ENCODE measurements at places on chromosomes 2 and 18.

GRCh38 chr2:240956171-240956934 is 42.1 kb upstream of the SNED1 start:
- no peak for DNase-seq

- DNase-seq = no peak
Observed at GRCh38 chr2:19021721-19022120, 336.7 kb downstream of the OSR1 start.

DNA sequence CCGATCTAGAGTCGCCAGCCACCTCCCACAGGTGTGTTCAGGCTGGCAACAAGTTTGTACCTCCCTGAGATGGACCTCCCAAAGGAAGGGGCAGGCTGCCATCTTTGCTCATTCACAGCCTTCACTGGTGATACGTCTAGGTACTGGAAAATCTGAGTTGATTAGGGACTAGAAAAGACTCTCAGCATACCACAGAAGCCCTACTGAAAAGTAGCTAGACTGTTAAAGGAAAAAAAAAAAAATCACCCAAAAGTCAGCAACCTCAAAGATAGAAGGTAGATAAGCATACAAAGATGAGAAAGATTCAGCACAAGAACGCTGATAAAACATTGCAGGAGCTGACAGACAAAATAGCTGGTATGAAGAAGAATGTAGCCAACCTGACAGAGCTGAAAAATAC is 128.6 kb upstream of the WDR75 start:
- no peak for DNase-seq

DNA sequence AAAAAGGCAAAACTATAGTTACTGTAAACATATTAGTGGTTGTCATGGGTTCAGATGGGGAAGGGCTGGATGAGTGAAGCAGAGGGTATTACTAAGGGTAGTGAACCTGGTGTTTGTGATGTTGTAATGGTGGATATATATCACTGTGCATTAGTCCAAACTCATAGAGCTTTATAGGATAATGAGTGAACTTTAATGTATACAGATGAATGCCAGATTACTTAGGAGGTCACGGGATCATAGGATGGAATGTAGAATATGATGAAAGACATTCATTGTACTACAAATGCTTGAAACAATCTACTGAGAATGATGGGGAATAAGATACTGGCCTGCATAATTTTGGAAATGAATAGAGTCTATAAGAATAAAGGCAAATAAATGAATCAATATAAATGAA is 226.7 kb upstream of the ZNF804A start:
- no peak for DNase-seq

DNA sequence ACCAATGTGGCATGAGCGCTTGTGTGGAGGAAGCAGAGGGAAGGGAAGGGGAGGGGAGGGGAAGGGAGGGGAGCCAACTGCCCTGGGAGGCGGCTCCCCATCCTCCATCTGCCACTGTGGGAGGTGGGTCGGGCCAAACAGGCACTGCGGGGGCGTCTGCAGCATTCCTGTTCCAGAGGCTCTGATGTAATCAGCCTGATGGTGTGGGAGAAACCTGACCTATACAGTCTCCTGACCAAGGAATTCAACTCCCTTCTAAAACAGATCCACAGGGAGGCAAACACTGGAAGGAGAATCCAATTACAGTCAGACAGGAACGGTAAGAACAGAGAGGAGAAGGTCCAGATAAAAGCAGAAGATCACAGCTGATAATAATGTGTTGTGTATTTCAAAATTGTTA is 88.8 kb downstream of the CD8B2 start:
- DNase-seq = no peak

DNA sequence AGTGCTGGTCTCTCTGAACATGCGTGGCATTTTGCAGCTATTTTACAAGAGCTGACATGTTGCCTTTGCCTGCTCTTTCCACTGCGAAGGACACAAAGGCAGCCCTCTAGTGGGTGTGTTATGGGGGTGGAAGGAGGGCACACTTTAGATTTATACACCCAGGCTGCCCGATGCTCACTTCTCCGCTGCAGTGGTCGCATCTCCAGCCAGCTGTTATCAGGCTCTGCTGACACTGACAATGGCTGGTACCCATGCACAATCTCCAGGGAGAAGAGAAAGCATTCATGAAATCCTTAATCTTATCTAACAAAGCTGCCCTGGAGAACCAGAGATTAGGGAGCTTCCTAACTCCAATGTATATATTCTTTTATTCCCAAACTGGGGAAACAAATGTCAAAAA is 113.5 kb downstream of the EPHA4 start:
- no peak for DNase-seq

DNA sequence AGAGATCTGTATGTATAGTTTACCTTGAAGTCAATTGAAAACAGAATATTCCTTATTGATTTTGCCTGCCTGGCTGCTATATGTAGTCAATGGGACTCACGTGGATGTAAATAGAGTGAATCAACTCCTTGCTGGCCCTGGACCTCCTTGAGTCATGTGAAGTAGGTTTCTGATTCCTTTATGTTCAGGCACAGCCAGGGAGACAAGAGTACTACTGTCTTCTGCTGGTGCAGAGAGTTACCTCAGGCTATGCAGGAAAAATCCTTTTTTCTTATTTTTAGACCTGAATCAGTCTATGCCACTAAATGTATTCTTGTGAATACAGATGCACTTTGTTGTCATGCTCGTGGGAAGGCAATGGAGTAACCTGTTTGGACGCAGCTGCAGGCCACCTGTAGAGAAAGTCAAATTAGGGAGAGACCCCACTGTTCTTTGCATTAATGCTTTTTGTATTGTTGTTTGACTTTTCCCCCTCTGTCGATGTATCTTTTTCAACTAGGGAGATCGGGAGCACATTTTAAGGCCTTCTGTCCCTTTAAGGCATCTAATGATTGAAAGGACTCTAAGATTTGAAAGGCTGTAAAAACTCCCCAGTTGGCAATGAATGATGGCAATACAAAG is 473.9 kb downstream of the ARHGAP15 start:
- no peak for DNase-seq

GRCh38 chr2:228140934-228141528 is 40.5 kb downstream of the SPHKAP start:
- DNase-seq = no peak

DNA sequence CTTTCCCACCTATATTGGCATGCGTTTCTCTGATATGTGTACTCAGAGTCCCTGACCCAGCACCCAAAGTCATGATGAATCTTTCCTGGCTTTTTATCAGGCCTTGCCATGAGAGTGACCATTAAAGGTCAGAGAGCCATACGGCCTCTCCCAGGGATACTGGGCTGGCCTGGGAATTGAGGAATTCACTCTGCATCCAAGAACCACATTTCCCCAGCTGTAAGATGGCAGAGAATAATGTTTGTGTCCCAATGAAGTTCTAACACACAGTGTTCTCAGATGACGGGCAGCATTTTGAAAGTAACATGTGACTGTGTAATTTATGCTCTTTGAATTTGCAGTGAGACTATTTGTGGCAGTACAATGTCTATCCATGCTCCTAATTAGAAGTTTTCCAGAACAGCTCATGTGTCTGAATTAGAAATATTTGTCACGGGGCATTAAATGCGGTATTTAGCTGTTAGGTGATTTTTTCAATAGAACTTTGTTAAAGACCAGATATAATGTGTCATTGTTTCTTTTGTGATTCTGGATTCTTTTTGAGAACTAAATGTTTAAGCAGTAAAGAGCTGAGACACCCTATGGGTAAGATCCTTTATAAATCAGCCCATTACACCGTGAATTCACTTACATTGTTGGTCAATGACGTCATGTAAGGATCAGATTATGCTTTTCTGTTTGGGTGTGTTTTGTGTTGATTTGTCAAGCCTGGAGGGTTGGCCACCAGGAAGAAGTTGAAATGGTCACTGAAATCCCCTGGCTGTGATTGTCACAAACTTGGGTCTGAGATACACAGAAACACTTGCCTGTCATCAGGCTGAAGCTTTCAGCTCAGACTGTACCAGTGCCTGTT is 7.3 kb upstream of the SLC3A1 start:
- DNase-seq = no peak

DNA sequence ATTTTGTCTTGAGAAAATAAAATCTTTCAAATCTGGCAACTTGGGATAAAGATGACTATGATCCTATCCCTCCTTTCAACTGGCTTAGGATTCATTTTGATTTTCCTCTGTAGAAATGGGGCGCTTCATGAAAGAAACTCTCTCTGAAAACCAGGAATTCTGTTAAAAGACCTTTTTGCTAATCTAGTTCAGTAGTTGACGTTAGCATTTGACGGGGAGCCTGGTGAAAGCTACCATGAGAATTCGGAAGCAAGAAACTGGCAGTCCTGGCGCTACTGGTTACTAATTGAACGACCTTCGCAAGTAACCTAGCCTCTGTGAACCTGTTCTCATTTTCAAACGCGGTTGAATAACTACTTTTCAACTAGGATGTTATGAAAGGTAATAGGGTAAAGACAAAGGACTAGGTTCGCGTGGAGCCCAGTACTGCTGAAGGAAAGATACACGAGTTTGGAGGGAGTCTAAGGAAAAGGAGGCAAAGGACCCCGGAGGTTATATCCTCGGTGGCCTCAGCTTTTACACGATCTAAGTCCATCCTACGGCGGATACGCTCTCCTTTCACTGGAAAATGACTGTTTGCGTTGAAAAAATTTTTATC is 604 bp upstream of the STK11IP start:
- no peak for DNase-seq

GRCh38 chr2:202148515-202149154 is 75.6 kb downstream of the KIAA2012 start:
- DNase-seq = no peak

DNA sequence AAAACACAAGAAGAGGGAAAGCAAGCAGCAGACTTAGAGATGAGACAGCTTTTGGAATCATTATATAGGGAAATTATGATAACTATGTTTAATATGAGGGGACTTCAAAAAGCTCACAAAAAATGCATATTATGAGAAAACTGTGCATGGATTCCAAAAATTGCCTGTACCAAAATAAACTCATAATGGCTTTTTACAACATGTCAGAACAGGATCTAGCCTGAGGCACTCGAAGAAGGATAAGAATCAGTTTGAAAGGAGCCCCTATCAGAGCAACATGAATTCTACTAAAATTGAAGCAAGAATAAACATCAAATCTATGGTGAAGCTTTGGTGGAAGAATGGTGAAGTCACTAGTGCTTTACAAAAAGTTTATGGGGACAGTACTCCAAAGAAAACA is 187.4 kb downstream of the RDH14 start:
- DNase-seq = no peak

- no peak for DNase-seq
Observed at GRCh38 chr18:10139783-10140410, 226.1 kb downstream of the VAPA start.

GRCh38 chr2:198321522-198322088 is 517.2 kb downstream of the PLCL1 start:
- DNase-seq = no peak

DNA sequence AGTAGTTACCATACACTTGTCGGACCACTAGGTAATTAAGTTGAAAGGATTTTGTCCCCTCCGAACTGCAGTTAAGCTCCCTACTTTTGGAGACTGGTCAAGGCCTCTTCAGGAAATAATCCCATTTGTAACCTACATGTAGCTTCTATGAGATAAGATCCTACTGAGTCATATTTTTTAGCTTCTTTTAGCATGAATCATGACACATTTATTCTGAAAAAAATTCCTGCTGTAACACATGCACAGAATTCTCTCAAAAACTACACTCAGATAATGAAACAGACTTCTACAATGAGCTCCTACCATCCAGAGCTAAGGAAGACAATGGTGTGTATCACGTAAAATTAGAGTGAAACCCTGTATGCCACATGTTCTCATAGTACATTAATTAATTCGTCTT is 100.7 kb upstream of the CCDC195 start:
- DNase-seq = no peak

DNA sequence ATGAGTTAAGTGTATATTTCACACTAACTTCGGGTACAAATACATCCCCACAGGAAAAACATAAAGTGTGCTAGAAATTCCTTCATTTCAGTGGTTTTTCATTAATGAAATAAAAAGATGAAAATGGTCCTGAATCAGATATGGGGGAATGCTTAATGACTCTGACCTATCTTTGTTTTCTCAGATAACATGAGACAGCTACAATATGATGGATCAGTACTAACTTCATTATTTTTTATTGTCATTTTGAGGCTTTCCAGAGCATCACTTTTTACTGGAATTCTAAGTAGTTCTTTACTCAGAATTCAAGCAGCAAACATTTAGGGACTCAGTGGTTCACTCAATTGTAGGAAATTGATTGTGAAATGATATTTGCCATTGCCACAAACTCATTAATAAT is 2.8 kb downstream of the SYT4 start:
- DNase-seq = no peak

- DNase-seq = no peak
Observed at GRCh38 chr2:20469595-20469994, 22.7 kb downstream of the RHOB start.

DNA sequence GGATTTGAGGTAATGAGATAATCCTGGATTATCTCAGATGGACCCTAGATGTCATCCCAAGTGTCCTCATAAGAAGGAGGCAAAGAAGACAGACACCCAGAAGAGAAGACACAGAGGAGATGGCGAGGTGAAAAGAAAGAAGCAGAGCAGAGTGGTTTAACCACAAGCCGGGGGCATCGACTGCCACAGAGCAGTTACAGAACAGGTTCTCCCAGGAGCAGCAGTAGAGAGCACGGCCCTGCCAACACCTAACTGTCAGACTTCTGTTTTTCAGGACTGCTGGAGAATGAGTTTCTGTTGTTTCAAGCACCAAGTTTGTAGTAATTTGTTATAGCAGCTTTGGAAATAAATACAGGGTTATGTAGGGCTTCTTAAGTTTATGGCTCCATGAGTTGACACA is 437.0 kb downstream of the THSD7B start:
- DNase-seq = no peak

DNA sequence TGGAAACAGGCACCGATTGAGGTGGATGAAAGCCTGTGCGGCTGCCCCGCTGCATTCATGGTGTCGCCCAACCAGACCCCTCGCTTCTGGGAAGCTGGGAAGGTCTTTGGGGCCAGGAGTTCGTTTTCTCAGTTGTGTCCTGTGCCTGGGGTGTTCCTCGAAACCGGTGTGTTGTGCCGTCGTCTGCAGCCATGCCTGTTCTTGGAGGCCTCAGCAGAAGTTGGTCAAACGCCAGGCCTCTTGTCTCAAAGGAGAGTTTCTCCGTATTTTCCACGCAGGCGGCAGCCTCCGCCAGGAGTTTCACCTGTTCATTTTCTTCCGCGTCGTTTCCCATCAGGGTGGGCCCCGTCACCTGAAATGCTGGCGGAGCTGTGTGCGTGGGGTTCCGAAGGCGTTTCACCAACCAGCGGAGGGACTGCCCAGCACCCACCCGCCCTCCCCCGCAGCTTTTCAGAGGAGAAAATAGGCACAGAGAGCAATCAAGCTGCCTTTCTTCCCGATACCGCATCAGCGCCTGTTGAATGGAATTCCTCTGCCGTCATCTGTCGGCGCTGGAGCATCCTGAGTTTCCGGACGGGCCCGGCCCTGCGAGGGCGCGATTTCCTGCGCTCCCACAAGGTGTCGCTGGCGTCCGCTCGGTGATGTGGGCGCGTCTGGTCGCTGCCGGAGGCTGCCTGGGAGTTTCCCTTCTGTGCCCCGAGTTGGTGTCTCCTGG is 17.0 kb upstream of the NFATC1 start:
- peak; percentile 78 for DNase-seq

DNA sequence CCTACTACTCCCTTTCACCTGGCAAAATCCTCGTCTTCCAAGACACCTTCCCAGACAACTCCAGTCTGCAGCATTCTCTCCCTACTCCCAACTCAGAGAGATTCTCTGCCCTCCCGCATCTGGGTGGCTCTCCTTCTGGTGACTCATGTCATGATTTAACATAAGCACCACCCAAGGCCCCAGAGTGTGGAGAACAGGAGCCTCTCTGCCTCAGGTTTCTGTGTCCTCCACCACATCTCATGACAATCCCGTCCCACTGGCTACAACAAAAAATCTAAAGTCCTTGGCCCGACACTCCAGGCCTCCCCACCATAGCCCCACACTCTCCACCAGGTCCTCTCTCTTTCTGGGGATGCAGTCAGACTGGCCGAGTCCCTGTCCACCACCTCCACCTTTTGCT is 197.1 kb downstream of the BCL11A start:
- DNase-seq = peak; percentile 69
